NCI-H187 treated with DMSO at 0.1 percent for 48 hours (cell line): ENCODE measurements at places on chromosomes 16 and 17.

DNA sequence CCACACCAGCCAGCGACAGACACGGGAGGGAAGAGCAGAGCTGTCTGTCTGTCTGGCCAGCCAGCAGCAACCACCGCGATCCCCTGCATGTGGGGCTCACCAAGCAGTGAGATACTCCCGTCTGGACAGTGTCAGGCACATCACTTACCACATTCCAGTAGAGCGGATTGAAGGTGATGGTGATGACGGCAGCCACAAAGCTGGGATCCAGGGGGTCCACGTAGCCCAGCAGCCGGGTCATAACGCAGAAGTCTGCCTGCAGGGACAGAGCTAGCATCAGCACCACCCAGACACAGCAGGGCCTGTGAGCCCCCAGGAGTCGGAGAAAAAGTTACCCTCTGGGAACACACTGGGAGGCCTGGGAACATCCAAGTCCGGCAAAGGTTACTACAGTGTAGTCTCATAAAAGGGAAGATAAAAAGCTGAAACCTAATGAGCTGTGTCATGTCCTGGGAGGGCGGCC lies 14.7 kb downstream of the PEMT start:
- DNase-seq: no peak

DNA sequence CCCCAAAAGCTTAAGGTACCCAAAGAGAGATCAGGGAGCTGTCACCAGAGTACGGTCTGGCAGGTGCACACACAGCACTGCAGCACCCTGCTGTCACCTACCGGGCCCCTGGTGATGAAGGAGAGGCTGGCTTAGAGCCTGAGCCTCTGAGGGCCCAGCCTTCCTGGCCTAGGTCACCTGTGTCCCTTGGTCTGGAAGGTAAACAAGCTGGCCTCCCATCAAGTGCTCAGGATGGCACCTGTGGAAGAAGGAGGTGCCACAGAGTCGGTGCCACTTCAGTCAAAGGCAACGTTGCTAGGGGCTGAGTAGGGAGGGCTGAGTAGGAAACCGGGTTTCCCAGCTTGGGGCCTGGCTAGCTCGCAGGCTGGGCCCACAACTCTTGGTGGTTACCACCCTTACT lies 70.7 kb downstream of the COG7 start:
- DNase-seq: no peak

- DNase-seq: no peak
Measured at GRCh38 chr17:44677136-44677535, 12.4 kb downstream of the CCDC43 start.

- no peak for DNase-seq
Measured at GRCh38 chr17:50949128-50949988, 83.2 kb upstream of the TOB1 start.

GRCh38 chr16:68802190-68802589 lies 41.1 kb upstream of the TANGO6 start:
- DNase-seq: no peak

- DNase-seq: no peak
Measured at GRCh38 chr17:82272495-82273326, 789 bp downstream of the CSNK1D start.

- no peak for DNase-seq
Measured at GRCh38 chr17:6427279-6427781, 7.6 kb downstream of the AIPL1 start.

- no peak for DNase-seq
Measured at GRCh38 chr17:65527381-65527780, 34.1 kb downstream of the AXIN2 start.

GRCh38 chr16:80377096-80377956 lies 163.5 kb upstream of the DYNLRB2 start:
- DNase-seq: no peak

DNA sequence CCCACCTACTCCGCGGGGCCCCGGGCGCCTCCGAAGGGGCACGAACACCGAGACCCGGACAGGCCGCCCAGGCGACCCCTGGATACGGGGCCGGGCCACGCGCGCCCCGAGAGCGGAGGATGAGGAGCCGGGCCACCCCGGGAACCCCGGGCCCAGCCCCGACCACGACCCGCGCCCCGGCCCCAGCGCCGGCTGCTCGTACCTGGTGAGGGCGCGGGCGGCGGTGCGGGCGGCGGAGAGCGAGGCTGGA lies 192 bp downstream of the FASN start:
- DNase-seq: no peak

- DNase-seq: no peak
Measured at GRCh38 chr16:28876019-28876659, 2.1 kb upstream of the ATP2A1 start.

- DNase-seq: no peak
Measured at GRCh38 chr16:25063865-25064264, 47.7 kb upstream of the LCMT1 start.

DNA sequence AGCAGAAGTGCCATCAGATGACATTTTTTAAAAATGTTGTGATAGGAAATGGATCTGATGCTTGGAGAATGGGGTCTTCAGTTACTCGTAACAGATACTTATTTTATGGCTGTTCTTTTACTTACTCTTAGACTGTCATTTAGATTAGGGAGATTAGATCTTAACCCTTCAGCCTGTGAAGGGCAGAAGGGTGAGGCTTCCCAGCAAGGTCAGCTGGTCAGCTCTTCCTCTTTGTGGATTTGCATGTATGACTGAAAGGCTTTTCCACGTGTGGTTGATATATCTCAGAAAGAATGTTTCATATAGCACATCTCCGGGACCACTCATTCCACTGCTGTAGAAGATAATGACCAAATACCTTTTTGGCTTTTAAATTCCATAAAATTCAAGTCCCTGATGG lies 27.4 kb downstream of the GRB7 start:
- DNase-seq: no peak

- no peak for DNase-seq
Measured at GRCh38 chr17:1649844-1650501, at the start of gene RILP. TSS of gene RILP (minus strand) at chr17:1649866. CDS start at chr17:1649804, 62 bp downstream.

- no peak for DNase-seq
Measured at GRCh38 chr17:47806026-47806912, 15.3 kb downstream of the OSBPL7 start.
